Stimulated activated CD8-positive, alpha-beta memory T cell treated with anti-CD3 and anti-CD28 coated beads, Interleukin-4, amount 100 ng/mL, for 24 hours (primary cell): ENCODE measurements at places on chromosomes 2 and 18.

- no peak for DNase-seq
These were observed 12.3 kb upstream of the IL1B start for GRCh38 chr2:112848833-112849232.

- no peak for DNase-seq
These were observed 112.3 kb downstream of the RAB3GAP1 start for GRCh38 chr2:135164431-135164830.

GRCh38 chr2:173652767-173653431 lies 298.2 kb downstream of the CDCA7 start:
- no peak for DNase-seq

- DNase-seq = no peak
These were observed 36.1 kb downstream of the NHEJ1 start for GRCh38 chr2:219124381-219125110.

GRCh38 chr2:221554769-221555493 lies 17.2 kb downstream of the EPHA4 start:
- DNase-seq = no peak

DNA sequence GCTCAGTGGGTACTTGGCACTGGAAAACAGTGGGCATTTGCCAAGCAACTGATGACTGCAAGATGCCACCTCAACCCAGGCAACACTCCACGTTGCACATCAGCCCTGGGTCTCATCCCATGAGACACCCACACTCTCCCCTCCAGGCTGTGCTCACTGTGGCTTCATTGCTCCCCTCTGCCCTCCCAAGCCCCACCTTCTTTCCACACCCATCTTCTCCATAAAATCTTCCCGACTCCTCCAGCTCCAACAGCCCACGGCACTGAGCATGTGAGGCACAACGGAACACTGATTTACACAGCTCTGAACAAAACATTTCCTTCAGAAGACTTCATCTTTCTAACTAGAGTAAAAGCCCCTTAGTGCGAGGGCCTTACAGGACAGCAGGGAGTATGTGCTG lies 117.8 kb upstream of the ACAA2 start:
- DNase-seq = no peak

DNA sequence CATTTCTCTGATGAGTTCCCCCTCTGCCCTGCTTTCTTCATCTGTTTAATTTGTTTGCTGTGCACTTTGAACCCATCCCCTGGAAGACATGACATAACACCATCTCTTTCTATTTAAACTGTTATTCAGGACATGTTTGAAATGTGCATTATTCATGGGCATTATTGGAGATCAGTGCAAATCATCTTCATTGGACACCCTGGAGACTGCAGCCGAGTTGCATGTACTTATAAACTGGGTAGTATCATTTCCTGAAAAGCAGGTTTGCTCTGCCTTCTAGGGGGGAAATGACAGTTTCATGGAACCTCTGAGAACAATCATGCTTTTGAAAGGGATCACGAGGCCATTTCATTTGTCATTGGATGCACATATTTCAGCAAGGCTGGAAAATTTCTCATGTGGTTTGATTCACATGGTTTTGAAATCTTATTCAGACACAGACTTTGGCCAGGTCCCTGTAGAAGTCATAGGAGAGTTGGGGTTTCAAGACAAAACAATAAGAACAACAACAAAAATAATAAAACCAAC lies 462.8 kb upstream of the MEX3C start:
- no peak for DNase-seq

GRCh38 chr2:63680455-63680854 lies 91.7 kb downstream of the MDH1 start:
- no peak for DNase-seq

- DNase-seq = no peak
These were observed 177.5 kb downstream of the MTCL1 start for GRCh38 chr18:8882632-8883408.

DNA sequence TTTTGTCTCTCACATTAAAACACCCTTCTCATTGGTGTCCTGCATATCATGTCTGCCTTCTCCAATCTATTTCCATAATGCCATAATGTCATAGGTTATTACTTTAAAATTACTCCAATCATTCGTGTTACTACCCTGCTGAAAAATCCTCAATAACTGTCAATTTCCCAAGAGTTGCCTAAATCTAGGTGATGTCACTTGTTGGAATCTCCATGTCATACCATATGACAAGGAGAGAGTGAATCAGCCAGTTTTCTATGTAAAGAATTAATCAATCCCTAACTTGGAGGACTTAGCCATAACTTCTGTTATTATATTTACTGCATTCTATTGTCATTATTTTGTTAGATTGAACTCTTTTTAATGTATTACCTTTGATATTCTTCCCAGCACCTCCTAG lies 62.5 kb downstream of the PHLPP1 start:
- DNase-seq = no peak
